ENCODE measurements at places on chromosomes 1 and 21.

DNA sequence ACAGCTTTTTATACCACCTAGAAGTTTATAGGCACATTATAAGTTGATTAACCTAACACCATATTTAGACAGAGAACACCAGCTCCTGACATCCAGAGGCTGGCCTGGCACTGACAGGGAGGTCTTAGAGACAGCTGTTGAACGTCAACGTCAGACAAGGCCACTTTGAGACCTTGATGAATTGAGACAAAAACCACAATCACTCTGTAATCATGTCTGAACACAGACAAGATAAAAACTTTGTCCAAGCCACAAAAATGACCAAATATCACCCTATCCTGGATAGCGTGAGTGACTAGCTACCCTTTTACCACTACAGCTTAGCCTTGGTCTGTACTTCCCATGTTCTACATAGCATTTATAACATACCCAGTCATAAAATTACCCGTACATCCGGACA is 403.6 kb upstream of the CHRM3 start:
- H3K36me3 ChIP-seq: no peaks in the 10 kb centered on the region
- H3K27ac ChIP-seq: no peak overlapping the region
- H3K4me3 ChIP-seq: no peak overlapping the region
- no peaks in the 10 kb centered on the region for H3K4me1 ChIP-seq

- no peaks in the 10 kb centered on the region for H3K4me1 ChIP-seq
- H3K27ac ChIP-seq: no peak overlapping the region
- H3K27me3 ChIP-seq: no peaks in the 10 kb centered on the region
- no peaks in the 10 kb centered on the region for H3K36me3 ChIP-seq
Observed at GRCh38 chr1:222071387-222071786, 329.5 kb upstream of the DUSP10 start.

- H3K36me3 ChIP-seq: no peaks in the 10 kb centered on the region
- no peaks in the 10 kb centered on the region for H3K27me3 ChIP-seq
- H3K27ac ChIP-seq: no peak overlapping the region
- H3K4me1 ChIP-seq: peaks cover 2% of the 10 kb centered on the region
- no peak overlapping the region for H3K4me3 ChIP-seq
Observed at GRCh38 chr1:170273291-170274130, 127.8 kb downstream of the NTMT2 start.

- H3K27ac ChIP-seq: no peak overlapping the region
- no peaks in the 10 kb centered on the region for H3K4me1 ChIP-seq
- H3K36me3 ChIP-seq: no peaks in the 10 kb centered on the region
- H3K4me3 ChIP-seq: no peak overlapping the region
- no peaks in the 10 kb centered on the region for H3K27me3 ChIP-seq
Observed at GRCh38 chr1:175219774-175220173, 27.2 kb upstream of the KIAA0040 start.

DNA sequence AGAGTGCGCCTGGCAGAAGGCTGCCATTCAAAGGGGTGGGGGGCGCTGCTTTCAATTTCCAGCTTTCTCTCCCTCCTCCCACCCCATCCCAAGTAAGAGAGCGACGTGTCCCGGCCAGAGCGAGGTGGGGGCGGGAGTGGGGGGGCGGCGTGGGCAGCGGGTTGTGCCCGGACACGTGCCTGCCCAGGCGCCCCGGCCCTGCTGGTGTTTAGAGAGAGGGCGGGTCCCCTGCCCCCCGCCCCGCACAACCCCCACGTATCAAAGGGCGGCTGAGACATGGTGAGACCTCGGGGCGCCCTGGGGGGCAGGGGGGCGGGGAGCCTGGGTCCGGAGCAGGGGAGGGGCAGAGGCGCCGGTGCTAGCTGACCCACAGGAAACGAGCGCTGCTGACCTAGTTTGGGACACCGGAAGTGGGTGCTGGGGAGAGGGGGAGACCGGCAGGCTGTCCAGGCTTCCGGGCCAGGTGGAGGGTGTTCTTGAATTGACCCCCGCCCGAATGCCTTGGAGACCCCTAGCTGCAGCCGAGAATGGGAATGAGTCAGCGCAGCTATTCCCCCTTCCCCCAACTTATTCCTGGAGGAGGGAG is 1.3 kb downstream of the ZBTB7B start:
- peak; percentile 73 for DNase-seq
- peak overlapping the region; percentile 91 for H3K27ac ChIP-seq
- H3K4me3 ChIP-seq: peak overlapping the region; percentile 84
- peaks cover 35% of the 10 kb centered on the region for H3K4me1 ChIP-seq

DNA sequence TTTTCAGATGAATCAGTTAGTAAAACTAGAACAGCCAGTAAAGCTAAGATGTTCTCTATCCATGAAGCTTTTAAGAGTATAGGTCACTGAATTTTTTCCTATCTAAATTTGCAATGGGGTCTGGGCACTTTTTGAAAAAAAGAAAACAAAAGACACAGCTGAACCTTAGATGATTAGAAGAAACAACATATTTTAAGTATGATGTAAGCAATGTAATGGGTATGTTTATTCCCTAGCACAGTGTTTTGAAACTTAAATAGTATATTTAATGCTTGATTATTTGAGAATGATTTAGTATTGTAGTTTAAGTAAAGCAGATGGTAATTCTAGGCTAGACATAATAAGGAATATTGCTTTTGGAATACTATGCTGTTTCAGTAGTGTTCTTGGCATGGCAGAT is 36.2 kb downstream of the KCTD3 start:
- no peak overlapping the region for H3K4me3 ChIP-seq
- H3K36me3 ChIP-seq: no peaks in the 10 kb centered on the region
- H3K27me3 ChIP-seq: no peaks in the 10 kb centered on the region
- no peak overlapping the region for H3K27ac ChIP-seq
- peaks cover 10% of the 10 kb centered on the region for H3K4me1 ChIP-seq

GRCh38 chr1:247857069-247857984 is at the start of gene TRIM58:
Gene TRIM58 (plus strand): TSS chr1:247857187. CDS start chr1:247857247, 60 bp downstream.
- H3K4me1 ChIP-seq: no peaks in the 10 kb centered on the region
- H3K27me3 ChIP-seq: no peaks in the 10 kb centered on the region
- H3K36me3 ChIP-seq: no peaks in the 10 kb centered on the region
- DNase-seq: peak; percentile 63

DNA sequence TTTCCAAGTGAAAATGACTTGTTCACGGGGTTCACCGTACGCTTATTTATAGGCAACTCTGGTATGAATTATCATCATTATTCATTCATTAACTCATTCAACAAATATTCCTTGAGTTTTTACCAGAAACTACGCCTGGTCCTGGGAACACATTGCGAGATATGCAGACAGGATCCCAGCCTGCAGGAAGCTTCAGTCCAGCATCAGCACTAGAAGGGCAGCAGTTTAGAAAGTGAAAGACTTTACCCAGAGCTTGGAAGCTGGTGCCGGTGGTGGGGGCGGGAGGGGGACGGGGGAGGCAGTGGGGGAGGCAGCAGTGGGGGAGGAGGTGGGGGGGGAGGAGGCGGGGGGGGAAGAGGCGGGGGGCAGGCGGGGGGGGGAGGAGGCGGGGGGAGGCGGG is 55.9 kb downstream of the SETD4 start:
- H3K36me3 ChIP-seq: no peaks in the 10 kb centered on the region
- no peak overlapping the region for H3K4me3 ChIP-seq
- no peaks in the 10 kb centered on the region for H3K27me3 ChIP-seq
- H3K4me1 ChIP-seq: no peaks in the 10 kb centered on the region
- H3K27ac ChIP-seq: no peak overlapping the region

DNA sequence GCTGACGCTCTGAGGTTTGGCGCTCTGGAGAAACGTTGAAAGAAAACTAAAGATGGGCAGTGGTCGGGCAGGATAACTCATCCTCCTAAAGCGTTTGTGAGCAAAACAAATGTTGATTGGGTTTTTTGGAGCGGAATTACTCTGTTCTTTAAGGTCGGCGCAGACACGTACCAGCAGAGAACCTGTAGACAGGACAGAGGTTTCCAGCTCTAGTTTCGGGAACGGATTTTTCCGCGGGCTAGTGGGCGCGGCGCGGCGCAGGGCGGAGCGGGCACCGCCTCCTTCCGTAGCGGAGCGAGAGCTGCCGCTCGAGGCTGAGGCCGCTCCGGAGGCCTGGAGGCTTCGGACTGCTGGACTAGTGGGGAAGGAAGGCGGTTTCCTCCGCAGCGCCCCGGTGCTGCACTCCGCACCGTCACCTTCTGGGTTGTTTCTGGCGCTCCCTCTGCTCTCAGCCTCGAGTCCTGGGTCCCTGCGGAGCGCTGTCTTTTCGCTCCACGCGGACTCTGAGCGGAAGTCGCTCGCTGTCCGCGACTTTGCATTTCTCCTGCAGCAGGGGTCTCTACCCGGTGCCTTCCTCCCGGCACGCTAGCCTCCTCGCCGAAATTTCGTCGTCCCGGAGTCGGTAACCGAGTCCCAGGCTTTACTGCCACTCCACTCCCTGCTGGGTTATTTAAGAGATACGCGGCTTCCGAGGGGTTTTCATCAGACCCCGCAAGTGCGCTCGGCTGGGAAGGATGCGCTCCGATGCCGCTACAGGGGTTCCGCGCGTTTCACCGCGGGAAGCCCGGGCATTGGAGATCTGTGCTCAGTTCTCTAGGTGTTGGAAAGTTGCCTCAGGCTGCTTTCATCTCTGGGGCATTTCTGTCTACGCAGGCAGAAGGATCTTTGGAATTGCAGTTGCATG is 7.0 kb downstream of the FOXD2 start:
- no peaks in the 10 kb centered on the region for H3K36me3 ChIP-seq
- no peak overlapping the region for H3K27ac ChIP-seq
- peaks cover 6% of the 10 kb centered on the region for H3K4me1 ChIP-seq
- H3K4me3 ChIP-seq: no peak overlapping the region

All from testis (tissue), 5 donors.